SJSA1 (cell line): ENCODE measurements at places on chromosomes 11 and 22. TPM values are rescaled to one million over a fixed set of nuclear protein-coding genes. Genes with fewer than 3 reads are reported as not detected.
A peak's percentile ranks its signal among the peaks of the same experiment; 100 is the strongest.

APOA5 gene
- total RNA-seq = not detected in 2 replicates

SLC22A8 gene
- not detected in 2 replicates for total RNA-seq

TREH gene
- total RNA-seq = not detected in 2 replicates

RAB3IL1 gene
- total RNA-seq = 1.8 and 3.0 TPM in 2 replicates

BTG4 gene
- 2.4 TPM in 1 of 2 replicates, not detected in the other for total RNA-seq

GRM5 gene
- total RNA-seq = not detected in 2 replicates

BBOX1 gene
- not detected in 2 replicates for total RNA-seq

CD3D gene
- not detected in 2 replicates for total RNA-seq

FAM111B gene
- total RNA-seq = 59.0 and 69.5 TPM in 2 replicates

LRRC4C gene
- not detected in 2 replicates for total RNA-seq

STARD10 gene
- total RNA-seq = 10.8 and 13.2 TPM in 2 replicates

OR8B4 gene
- not detected in 2 replicates for total RNA-seq

GLB1L3 gene
- total RNA-seq = not detected in 2 replicates

PTPN5 gene
- not detected in 2 replicates for total RNA-seq

GPHA2 gene
- not detected in 2 replicates for total RNA-seq

MAJIN gene
- total RNA-seq = not detected in 2 replicates

DCHS1 gene
- total RNA-seq = 7.8 and 12.0 TPM in 2 replicates

GRCh38 chr22:32801537-32802236 is at the start of gene TIMP3:
Gene TIMP3 (plus strand): TSS chr22:32801705. CDS start chr22:32802002, 297 bp downstream.
- peak; percentile 78 for DNase-seq

DNA sequence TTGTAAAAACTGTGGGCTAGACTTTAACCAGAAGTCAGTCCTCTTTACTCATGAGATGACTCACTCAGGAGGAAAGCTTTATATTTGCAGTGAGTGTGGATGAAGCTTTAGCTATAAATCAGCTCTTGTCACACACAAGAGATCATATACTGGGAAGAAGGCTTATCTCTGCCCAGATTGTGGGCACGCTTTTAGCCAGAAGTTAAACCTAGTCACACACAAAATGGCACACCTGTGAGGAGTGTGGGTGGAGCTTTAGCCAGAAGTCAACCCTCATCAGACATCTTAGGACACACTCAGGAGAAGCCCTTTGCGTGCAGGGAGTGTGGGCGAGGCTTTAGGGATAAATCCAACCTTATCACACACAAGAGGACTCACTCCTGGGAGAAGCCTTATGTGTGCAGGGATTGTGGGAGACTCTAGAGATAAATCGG is 706.9 kb upstream of the LUZP2 start:
- no peak for DNase-seq

GRCh38 chr22:30667107-30667493 is 575 bp downstream of the DUSP18 start:
- DNase-seq = no peak

- no peak for DNase-seq
Measured at GRCh38 chr22:22951035-22951434, 63.4 kb downstream of the IGLL5 start.

- DNase-seq = peak; percentile 84
Measured at GRCh38 chr11:12284316-12285050, 92.9 kb upstream of the PARVA start.

DNA sequence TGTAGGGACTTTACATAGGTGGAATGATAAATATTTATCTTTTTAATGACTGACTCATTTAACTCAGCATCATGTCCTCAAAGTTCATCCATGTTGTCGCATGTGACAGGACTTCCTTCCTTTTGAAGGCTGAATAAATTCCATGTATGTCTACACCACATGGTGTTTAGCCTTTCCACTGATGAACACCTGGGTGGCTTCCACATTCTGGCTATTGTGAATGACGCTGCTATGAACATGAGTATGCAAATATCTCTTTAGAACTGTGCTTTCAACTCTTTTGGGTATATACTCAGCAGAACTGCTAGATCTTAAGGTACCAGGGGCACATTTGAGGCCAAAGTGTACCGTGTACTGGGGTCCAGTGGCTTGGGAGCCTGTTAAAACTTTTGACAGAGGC is 24.1 kb downstream of the LARGE1 start:
- no peak for DNase-seq

GRCh38 chr22:39947220-39948216 is 12.7 kb upstream of the TMA7B start:
- no peak for DNase-seq

DNA sequence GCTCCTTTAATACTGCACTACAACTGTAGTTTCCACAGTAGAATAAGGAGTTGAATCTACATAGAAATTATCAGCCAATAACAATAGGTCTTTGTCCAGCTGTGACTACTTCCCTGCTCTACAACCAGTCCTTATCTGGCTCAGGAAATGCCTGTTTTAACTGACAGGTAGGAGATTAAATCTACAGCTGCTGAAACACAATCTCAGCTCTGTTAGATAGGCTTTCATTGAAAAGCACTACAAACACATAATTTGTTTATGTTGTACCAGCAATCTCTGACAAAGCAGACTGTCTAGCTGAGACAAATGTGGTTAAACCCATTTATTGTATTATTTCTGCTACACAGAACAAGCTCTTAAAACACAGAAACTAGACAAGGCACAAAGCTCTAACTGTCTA is 230.0 kb downstream of the SOX6 start:
- peak; percentile 30 for DNase-seq

GRCh38 chr11:65307298-65308229 is 7.1 kb upstream of the CDC42EP2 start:
- no peak for DNase-seq

- DNase-seq = no peak
Measured at GRCh38 chr11:107699371-107700285, 12.2 kb downstream of the SLN start.

DNA sequence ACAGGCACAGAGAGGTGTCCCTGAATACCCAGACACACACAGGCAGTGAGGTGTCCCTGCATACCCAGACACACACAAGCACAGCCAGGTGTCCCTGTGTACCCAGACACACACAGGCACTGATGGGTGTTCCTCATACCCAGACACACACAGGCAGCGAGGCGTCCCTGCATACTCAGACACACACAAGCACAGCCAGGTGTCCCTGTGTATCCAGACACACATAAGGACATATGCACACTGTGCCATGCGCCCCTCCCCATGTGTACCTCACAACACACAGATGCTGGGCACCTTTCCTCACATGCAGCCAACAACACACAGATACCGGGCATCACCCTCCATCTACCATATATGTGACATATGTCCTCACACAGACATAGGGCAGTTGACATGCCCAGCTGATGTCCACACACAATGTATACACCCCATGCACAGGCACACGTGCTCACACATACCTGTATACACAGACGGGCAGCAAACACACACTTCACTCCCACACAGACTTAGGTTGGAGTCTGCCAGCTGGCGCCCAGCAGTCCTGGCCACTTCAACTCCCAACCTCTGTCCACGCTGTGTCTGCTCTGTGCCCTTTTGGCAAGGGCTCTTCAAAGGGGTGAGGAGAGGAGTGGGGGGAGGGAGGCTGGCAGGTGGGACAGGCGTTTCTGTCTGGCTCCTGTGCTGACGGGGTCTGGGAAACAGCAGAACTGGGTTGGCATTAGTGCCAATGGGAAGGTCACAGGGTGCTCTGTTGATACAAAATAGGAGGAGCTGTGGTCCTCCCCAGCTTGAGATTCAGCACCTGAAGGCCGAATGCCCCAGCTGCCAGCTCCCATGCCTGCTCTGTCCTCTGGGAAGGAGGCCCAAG is 69.4 kb upstream of the ALX4 start:
- no peak for DNase-seq

DNA sequence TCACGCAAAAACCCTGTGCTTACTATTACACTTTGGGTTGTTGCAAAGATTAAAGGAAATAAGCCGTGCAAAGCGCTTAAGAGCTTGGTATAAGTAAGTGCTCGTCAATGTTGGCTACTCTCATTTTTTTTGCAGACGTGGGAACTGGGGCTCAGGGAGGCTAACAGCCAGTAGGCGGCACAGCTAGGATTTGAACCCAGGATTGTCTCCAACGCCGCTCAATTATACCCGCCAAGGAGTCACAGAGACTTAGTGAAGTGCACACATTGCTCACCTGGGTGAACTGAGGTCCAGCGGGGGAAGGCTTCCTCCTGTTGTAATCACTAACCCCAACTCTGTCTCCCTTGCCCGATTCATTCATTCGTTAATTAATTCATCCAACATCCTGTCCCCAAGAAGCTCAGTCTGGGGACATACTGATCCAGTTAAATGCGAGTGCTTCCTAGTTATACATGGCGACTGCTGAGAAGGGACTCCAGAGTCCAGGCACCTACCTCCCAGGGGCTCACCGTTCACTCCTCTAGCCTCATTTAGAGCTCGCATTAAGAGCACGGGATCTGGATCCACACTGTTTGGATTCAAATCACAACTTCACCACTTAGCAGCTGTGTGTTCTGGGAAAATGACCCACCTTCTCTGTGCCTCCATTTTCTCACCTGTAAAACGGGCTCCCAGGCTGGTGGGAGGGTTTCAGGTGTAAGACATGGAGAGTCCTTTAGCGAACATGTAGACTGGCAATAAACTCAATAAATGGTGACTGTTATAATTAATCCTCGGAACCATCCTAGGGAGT is 838 bp upstream of the MTFP1 start:
- DNase-seq = no peak

DNA sequence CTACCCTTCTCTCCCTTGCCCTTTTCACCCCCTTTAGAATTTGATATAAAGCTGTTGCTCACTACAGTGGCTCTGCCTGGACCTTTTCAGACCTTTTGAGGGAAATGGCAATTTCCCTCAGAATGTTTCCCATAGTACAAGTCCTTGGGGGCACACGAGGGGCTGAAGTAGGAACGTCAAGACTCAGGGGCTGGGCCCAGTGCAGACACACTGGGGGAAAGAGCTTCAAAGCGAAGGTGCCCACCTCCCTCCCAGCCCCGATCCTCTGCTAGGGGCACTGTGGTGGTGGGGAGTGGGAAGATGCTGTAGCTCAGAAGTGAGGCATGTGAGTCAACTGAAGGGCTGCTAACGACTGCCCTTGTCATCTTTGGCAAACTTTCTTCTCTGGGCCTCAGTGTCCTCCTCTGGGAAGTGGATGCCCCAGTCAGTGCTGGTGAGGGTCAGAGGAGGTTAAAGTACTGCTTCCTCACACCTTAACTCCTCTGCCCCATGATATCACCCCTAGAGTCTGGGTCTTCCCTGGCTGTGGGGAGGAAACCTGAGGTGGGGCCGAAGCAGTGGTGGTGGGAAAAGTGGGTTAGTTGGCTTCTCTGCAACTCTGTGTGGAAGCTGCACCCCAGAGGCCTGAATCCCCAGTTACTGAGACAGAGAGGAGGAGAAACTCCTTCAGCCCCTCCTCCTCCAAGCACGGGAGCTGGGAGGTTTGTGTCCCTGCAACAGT is 425.3 kb upstream of the B3GAT1 start:
- DNase-seq = no peak

GRCh38 chr11:29755474-29755873 is 261.4 kb downstream of the KCNA4 start:
- no peak for DNase-seq

GRCh38 chr22:29954203-29954855 is 71.4 kb downstream of the MTMR3 start:
- DNase-seq = no peak

DNA sequence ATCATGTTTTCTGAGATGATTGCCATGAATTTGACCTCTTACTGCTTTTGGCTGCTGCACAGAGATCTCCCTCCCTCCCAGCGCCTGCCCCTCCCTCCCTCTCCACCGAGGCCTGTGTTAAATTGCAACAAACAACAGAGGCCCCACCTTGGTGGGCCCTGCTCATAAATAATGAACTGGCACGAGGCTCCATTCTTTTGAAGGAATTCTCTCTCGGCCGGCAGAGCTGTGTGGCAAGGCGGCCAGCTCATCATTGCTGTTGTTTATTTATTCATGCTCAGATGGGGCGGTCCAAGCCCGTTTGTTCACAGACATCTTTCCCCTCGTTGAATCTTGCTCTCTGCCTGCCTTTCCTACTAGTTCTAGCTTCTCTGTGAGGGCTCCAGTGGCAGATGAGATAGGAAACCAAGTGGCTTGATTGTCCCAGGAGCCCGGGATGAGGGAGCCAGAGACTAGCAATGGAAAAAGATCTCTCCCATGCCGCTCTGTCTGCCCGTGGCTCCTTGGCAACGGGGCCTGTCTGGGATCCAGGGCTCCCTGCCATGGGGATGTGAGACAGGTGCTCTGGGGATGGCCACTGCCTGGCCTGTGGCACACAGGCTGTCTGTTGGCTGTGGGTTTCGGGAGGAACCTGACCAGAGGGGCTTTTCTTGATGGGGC is 192.6 kb downstream of the DSCAML1 start:
- peak; percentile 81 for DNase-seq

- DNase-seq = no peak
Measured at GRCh38 chr11:69873166-69874077, 54.2 kb upstream of the FGF3 start.

DNA sequence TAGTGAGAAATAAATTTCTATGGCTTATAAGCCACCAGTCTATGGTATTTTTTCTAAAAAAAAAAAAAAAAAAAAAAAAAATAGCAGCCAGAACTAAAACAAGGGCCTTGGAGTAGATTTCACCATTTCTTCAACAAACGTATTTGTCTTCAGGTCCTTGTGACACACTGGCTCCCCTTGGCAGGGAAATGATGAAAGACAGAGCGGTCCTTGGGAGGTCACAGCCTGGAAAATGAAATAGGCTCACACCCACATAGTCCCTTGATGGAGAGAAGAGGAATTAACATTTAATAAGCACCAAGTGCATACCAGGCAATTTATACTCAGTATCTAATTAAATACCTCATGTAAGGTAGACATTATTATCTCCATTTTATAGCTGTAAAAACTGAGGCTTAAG is 25.7 kb upstream of the ACER3 start:
- DNase-seq = no peak

- no peak for DNase-seq
Measured at GRCh38 chr11:95413761-95414160, 182.8 kb upstream of the SESN3 start.

DNA sequence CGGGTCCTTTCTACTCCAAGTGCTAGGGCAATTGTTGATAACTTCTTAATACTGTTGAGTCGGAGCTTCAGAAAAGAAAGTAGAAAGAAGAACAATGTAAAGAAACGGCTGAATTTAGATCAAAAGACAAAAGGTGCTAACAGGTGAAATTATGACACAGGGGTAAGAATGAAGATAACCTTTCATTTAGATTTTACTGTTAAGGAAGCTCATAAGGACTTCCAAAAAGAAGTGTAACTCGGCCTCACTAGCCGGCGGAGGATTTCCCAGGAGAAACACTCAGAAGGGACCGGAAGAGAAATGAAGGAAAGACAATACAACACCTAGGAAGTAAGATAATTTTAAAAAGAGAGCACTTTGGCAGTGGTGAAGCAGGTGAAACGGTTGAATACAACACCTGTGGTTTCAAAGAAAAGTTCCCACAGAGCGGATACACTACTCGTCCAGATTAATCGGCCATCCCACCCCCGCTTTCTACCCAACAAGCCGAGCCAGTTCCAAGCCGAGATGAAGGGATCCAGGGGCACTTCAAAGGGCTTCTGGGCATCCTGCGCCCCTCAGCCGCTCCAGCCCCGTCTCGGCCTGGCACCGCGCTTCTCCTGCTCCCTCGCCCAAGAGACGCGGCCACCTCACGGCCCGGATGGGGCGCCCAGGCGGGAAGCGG is 737 bp downstream of the PPP2R1B start:
- DNase-seq = peak; percentile 20
